ENCODE measurements at places on chromosomes 2 and 18.

GRCh38 chr2:190948671-190949070 lies 65.3 kb downstream of the STAT1 start:
- peak; percentile 81 for DNase-seq

DNA sequence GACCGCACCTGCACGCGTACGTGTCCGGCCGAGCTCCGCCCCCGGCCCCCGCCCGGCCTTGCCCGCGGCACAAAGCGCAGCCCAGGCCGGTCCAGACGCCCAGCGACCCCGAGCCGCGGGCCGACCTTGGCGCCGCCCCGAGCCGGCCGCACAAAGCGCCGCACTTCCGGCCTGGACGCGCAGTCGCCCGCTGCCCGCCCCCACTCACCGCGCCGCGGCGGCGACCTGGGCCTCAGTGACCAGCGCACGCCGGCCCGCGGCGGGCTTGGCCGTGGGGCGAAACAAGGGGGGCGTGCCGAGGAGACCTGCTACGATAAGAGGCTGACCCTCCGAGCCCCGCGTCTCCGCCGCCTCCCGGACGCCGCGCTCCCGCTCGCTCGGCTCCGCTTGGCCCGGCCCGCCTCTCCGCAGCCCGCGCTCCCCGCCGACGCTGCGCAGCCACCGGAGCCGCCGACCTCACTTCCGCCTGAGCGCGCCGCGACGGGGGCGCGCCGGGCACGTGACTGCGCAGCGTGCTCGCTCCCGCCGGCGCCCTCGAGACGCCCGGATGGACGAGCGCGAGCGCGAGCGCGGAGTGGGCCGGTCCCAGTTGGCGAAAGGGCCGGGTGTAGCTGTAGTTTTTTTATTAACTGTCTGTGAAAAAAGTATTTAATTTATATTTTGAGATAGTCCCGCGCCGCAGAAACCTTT lies at the start of gene FAM168B:
TSS of gene FAM168B (minus strand) at position 455 of the 690 bp plus-strand sequence. CDS start 10,814 bp downstream, outside the sequence.
- peak; percentile 85 for DNase-seq

DNA sequence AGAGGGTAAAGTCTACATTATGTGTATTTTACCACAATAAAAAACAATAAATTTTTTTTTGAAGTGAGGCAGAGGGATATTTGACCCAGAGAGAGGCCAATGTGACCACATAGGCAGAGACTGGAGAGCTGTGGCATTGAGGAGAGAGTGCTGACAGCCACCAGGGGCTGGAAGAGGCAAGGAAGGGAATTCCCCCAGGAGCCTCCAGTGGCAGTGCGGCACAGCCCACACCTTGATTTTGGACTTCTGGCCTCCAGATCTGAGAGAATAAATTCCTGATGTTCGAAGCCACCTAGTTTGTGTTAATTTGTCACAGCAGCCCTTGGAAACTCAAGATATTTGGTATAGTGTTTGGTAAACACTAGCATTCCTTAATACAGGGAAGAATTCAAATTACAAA lies 22.7 kb downstream of the ANKRD29 start:
- DNase-seq, result no peak

DNA sequence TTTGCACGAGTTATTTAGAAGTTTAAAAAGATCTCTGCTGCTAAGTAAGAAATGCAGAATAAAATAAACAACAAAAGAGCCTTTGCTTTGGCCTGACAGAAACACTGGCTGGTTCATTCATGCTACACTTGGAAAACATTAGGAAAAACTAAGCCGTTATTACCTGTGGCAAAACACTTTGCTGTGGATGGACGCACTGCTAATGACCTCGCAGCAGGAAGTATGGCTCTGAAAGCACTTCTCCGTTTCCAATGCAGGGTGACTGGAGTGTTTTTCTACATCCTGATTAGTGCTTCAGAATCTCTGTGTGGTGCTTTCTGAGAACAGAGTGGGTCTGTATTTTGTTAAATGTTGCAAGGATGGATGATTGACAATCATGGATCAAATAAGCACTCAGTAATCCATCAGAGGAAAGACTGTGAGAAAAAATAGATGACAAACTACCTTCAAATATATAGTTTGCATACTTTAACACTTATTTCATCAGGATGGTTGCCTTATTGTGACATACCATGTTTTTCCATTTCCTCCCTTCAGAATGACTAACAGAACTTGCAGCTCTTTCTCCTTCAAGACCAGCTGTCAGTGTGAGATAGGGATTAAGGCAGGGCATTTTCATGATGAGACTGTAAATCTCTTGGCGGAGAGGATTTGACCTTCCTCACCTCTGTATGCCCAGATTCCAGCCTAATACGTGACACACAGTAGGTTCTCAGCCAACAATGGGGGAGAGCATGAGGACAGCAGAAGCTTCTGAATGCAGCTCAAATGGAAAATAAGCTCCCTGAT lies 38.0 kb downstream of the LINC00305 start:
- DNase-seq, result no peak

- DNase-seq, result no peak
Observed at GRCh38 chr2:181224866-181225265, 232.3 kb upstream of the ITGA4 start.

GRCh38 chr2:237096911-237097310 lies 11.2 kb downstream of the COPS8 start:
- no peak for DNase-seq

- no peak for DNase-seq
Observed at GRCh38 chr2:64735504-64735903, 81.8 kb upstream of the SERTAD2 start.

DNA sequence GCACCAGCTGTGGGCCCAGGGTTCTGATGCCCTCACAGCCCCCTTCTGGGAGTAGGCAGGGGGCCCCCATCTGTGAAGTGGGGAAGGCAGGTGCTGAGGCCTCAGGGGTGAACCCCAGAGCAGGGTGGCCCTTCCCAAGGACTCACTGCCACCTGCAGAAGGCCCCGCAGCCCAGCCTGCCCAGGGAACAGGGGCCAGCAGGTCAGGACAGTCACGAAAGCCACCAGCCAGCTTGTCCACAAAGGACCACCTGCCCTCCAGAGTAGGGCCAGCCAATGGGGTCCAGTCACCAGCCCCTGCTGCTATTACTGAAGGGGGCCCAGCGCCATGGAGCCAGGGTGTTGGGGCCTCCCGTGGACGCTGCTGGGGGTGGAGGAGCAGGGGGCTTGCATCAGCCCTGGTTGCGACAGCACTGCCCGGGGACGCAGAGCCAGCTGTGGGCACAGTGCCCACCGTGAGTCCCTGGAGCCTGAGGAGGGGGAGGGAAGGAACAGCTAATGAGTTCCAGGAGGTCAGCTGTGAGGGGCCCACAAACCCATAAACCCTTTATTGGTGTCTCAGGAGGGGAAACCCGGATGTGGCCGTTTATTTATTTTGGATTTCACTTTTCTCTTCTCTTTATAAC lies 11.5 kb upstream of the SNED1 start:
- no peak for DNase-seq

GRCh38 chr2:213233438-213234330 lies 50.6 kb upstream of the SPAG16 start:
- no peak for DNase-seq

DNA sequence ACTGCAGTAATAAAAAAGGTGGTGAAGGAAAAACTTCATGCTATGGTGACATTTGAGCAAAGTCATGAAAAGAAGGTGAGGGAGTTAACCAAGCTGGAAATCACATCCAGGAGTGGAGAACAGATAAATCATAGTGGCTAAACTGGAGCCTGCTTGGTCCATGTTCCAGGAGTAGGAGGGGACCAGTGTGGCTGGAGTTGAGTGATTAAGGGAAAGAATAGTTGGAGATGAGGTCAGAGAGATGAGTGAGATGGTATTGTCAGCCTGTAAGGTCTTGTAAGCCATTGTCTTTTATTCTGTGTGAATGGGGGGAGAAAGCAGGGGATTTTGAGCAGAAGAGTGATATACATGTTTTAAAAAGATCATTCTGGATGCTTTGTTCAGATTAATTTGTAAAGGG lies 52.3 kb downstream of the NABP1 start:
- DNase-seq, result no peak

DNA sequence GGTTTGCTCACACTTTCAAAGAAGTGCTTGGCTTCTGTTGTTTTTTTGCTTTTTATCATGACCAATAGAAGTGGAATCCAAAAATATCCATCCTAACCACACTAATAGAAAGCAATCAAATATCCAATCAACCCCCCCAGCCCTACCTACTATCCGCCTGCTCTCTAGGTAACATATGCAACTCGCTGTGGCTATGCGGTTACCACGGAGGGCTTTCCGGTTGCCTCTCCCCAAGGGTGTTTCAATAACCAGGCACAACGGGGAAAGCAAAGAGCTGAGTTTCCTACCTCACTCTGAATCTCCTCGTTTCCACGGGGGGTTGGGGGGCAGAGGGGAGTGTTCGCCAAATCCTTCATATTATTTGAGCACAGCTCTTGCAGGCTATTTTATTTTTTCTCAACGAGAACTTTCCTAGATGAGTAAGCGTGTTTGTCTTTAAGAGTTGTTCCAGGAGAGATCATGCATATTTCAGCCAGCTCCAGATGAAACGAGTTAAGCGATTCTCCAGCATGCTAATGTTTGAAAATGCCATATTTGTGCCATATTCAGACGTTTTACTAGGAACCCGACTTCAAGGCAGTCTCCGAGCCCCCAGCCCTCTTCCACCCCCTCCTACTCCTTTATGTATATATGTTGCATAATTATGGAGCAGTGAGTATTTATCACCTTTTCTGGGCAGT lies 30.3 kb downstream of the PAX3 start:
- DNase-seq, result no peak

DNA sequence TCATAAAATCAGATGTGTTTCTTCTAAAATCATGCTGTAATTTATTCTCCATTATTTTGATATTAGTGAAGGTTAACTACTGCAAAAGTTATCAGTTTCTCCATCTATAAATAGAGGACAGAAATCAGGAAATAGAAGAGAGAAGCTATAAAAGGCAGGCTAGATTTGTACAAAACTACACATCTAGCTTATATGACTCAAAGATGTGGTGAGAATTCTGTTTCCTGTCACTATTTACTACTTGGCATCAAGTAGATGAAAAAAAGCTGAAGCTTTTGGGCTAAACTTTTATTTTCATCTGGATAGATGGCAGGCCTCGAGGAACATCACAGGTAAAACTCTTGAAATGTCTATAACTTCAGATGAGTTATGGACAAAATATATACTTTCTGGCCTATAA lies 49.8 kb upstream of the NAB1 start:
- DNase-seq, result no peak

DNA sequence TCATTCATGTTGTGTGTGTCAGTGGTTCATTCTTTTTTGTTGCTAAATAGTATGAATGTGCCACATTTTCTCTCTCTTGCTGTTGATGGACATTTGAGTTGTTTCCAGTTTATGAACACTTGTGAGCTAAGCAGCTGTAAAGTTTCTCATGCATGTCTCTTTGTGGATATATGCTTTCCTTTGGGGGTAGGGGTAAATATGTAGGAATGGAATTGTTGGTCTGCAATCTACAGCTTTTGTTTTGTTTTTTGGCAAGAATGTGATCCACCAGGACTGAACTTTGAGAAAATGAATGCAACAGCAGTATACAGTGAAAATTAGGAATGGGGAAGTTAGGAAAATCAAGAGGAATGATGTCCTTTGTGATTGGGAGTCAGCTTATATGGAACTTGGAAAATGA lies 226.3 kb downstream of the CDCA7 start:
- no peak for DNase-seq

- no peak for DNase-seq
Observed at GRCh38 chr2:236575510-236575909, 5.9 kb downstream of the ACKR3 start.

DNA sequence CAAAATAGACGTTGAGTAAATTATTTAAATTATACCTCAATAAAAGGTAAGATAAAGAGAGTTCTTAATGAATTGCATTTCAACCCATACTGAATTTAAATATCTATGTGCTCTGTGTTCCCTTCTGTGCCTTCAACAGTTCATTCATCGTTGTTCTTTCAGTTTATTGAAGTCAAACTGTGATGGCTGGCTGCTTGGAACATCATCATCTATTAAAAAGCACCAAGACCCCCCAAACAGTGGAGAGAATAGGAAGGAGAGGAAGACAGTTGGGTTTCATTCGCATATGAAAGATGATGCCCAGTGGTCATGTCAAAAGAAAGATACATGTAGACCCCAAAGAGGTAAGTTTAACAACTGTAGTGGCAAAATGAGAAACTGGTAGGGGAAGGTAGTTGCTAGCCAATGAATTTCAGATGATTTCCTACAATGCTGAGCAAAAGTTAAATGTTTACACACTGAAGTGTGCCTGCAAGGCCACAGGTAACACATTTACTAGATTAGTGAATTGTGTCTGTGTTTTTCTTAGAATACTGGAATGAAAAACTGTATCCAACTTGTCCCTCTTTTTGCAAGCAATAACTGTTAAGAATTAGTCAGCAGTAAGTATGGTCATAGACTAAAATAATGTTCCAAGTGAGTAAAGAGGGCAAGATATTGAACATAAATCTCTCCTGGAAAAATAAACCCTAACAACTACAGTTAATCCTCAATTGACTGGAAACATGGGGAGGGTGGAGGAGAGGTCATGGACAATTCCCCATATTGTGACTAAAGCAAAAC lies 331.3 kb downstream of the KIAA1328 start:
- peak; percentile 65 for DNase-seq

GRCh38 chr2:172615727-172616261 lies 59.9 kb downstream of the PDK1 start:
- DNase-seq, result no peak

DNA sequence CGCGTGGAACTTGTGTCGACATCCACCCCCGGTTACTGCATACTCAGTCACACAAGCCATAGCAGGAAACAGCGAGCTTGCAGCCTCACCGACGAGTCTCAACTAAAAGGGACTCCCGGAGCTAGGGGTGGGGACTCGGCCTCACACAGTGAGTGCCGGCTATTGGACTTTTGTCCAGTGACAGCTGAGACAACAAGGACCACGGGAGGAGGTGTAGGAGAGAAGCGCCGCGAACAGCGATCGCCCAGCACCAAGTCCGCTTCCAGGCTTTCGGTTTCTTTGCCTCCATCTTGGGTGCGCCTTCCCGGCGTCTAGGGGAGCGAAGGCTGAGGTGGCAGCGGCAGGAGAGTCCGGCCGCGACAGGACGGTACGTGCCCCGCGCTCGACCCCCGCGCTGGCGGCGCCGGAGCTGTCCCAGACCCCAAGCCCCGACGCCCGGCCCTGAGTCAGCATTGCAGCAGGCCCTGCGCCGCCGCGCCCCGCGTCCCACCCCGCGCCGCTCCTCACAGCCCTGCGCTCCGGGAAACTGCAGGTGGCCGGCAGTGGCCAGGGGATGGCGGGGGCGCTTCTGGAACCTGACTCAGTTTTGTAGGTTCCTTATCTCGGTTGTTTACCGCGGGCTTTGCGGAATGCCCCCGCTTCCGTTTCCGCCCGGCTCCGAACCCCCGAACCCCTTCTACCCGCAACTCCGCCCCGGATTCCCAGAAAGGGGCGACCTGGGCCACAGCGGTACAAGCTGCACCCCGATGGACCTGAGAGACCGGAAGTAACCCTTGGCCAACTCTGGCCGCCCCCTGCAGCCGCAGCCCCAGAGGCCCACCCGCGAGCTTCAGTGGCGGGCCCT lies at the start of gene CFLAR:
TSS of gene CFLAR (plus strand) at position 50 of the 844 bp plus-strand sequence. CDS start 13,702 bp downstream, outside the sequence.
- DNase-seq, result peak; percentile 78
